H9 (cell line): ENCODE measurements at places on chromosomes 7 and 10.

DNA sequence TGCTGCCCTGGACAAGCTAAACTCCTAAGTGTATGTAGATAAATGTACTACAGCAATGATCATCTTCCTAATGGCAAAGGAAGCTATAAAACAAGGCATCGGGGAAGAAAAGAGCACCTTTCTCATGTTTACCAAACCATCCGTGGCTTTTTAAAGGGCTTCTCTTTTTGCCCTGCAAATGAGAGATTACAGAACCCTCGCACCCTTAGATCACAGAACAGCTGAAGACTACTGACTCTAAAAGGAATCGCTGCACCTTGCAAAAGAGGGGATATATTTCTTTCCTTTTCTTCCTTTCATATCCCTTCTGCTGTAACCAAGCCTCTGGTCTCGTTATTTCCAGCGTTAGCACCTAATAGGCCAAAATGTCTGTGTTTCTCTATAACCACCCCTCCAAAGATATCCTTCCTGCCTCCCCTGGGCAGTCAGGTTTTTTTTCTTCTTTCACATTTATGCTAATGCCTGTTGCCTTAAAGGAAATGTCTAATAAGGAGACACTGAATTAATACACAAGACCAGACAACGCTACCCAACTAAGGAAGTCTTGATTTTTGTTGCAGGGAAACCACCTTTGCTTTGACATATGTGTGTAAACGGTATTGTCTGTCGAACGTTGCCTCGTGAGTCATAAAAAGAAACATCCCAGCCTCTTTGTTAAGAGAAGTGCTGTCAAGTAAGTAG is 10.5 kb downstream of the ST8SIA6 start:
- no peak for DNase-seq

- DNase-seq: no peak
Measured at GRCh38 chr10:127210936-127211466, 14.6 kb upstream of the INSYN2A start.

- DNase-seq: peak; percentile 5
Measured at GRCh38 chr7:31098642-31099360, 46.7 kb downstream of the ADCYAP1R1 start.

DNA sequence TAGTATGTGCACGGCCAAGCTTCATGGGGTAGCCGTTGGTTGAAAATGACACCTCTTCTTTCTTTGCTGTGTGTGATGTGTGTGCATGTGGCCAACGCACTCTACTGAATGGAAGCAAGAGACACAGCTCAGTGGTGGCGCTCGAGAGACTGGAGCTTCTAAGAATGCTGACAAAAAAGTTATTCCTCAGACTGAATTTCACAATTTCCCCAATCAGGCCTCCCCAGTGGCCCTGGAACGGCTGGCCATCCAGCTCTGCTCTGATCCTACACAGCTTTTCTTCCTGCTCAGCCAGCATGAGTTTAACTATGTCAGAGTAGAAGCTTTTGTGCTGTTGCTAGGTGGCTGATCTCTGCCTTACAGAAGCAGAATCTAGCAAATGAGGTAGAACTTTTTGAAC is 186.7 kb upstream of the PLXDC2 start:
- peak; percentile 44 for DNase-seq

- DNase-seq: no peak
Measured at GRCh38 chr10:16656895-16657294, 135.2 kb upstream of the C1QL3 start.

DNA sequence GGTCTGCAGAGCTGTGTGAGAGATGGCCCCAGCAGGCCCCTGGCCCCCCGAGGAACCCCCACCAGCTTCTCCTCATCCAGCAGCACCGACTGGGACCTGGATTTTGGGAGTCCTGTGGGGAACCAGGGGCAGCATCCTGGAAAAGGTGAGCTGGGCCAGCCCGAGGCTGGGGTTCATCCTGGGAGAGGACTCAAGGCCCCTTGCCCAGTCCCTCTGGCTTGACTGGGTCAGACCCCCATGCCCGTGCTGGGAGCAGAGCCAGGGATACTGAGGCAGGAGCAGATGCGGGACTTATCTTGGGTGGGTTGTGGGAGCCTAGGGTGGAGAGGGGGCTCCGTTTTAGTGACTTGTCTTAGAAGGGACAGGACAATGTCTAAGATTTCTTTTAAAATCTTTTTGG is 47.5 kb downstream of the ZNF467 start:
- peak; percentile 17 for DNase-seq

DNA sequence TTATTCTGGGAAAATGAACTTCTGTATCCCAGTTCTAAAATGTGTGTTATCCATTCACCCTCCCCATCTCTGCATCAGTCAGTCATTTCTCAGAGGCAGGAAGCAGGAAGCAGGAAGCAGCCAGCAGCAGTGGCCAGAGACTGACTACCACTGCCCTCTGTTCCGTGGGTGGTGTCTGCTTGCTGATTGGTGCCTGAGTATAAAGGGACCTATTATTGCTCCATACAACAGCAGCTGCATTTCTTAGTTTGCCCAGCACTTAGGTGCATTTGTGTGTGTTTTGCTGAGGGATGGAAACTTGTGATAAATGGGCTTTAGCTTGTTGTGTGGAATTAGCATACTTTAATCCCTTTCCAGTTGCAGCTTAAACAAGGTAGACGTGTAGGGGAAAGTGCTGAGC is 582.2 kb downstream of the SORCS1 start:
- DNase-seq: peak; percentile 38

DNA sequence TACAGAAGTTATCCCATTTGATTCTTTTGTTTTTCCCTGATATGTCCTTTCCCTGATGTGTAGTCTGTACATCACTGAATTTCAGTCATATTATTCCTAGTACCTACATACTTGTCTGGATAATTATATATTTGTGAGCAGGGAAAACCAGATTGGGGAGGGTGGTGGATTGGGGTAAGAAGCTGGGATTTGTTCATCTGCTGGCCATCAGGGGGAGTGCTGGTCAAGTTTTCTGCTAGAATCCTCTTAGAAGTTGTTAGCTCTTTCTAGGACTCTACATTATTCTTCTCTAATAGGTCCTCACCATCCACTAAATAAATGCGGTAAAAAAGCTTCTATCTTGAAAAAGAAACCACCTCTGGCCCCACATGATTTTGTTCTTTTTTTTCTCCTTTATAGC is 232.7 kb upstream of the TAC1 start:
- peak; percentile 48 for DNase-seq

DNA sequence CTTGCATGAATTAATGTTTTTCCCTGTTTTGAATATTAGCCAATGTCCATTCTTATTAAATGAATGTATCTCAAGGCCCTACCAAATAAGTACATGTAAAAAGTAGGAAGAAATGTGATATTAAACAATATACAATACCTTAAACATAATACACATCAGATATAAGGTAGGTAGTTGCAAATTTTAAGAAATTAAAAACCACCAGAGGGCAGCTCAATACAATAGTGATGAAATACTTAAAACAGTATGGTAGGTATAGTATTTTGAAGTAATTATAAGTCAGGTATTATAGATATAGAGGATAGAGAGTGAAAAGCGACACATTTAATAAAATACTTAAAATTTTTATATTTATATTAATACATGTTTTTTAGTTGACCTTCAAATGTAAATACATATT is 43.6 kb upstream of the CDK14 start:
- no peak for DNase-seq

DNA sequence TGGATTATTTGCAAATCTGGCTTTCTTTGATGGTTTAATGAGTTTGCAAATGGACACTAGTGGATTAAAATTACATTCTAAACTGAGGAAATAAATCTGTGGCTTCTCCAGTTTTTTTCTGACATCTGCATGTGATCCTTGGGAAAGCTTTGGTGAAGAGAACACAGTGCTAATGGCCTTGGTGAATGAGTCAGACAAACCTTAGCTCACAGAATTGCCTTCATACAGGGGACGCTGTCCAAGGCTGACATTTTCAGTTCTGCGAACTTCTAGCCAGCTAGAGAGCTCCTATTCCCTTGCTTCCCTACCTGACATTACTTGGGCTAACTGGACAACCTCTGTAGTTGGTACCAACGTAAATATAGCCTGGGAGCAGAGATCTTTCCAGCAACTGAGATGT is 21.2 kb downstream of the BMPER start:
- no peak for DNase-seq

DNA sequence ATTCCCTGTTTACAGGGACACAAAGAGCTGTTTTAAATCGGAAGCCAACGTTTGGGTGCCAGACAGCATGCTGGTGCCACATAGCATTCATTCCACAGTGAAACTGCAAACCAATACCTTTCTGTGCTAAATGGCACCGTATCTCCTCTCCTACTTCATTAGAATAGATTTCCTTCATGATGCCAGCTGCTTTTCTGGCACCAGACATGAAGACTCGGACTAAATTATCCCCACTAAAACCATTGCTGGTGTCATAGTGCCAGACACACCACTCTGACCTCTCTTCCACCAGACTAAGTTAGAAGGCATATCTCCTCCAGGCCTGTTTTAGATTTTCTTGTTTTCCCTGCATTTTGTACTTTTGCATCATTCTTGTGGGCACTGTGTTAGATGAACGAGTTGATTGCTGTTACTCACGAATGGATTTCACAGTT is 155.1 kb downstream of the ETV1 start:
- DNase-seq: no peak
